ENCODE measurements at places on chromosomes 1 and 21.

GRCh38 chr1:232319072-232319471 lies 310.9 kb downstream of the SIPA1L2 start:
- no peak for DNase-seq

DNA sequence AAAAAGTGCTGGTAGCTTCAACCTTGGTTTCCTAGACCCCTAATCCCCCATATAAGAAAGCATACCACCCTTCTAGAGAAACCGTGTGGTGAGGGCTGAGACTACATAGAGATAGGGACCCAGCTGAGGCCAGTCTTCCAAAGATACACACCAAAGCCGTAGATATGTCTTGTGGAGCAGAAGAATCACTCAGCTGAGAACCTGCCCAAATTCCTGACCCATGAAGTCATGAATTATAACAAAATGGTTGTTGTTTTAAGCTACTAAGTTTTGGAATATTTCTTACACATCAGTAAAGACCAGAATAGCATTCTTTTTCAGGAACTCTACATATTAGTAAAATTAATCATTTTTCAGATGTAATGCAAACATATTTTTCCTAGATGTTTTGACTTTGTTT lies 3.3 kb upstream of the SNRPE start:
- DNase-seq = no peak

GRCh38 chr1:182556279-182556678 lies 32.8 kb downstream of the RNASEL start:
- no peak for DNase-seq

DNA sequence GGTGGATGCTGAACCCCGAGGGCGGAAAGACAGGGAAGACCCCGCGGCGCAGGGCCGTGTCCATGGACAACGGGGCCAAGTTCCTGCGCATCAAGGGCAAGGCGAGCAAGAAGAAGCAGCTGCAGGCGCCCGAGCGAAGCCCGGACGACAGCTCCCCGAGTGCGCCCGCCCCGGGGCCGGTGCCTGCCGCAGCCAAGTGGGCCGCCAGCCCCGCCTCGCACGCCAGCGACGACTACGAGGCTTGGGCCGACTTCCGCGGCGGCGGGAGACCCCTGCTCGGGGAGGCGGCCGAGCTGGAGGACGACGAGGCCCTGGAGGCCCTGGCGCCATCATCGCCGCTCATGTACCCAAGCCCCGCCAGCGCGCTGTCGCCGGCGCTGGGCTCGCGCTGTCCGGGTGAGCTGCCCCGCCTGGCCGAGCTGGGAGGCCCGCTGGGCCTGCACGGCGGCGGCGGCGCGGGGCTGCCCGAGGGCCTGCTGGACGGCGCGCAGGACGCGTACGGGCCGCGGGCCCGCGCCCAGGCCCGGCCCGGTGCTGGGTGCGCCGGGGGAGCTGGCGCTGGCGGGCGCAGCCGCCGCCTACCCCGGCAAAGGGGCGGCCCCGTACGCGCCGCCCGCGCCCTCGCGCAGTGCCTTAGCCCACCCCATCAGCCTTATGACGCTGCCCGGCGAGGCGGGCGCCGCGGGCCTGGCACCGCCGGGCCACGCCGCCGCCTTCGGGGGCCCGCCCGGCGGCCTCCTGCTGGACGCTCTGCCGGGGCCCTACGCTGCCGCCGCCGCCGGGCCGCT lies 20.7 kb downstream of the FOXO6 start:
- DNase-seq = peak; percentile 52

DNA sequence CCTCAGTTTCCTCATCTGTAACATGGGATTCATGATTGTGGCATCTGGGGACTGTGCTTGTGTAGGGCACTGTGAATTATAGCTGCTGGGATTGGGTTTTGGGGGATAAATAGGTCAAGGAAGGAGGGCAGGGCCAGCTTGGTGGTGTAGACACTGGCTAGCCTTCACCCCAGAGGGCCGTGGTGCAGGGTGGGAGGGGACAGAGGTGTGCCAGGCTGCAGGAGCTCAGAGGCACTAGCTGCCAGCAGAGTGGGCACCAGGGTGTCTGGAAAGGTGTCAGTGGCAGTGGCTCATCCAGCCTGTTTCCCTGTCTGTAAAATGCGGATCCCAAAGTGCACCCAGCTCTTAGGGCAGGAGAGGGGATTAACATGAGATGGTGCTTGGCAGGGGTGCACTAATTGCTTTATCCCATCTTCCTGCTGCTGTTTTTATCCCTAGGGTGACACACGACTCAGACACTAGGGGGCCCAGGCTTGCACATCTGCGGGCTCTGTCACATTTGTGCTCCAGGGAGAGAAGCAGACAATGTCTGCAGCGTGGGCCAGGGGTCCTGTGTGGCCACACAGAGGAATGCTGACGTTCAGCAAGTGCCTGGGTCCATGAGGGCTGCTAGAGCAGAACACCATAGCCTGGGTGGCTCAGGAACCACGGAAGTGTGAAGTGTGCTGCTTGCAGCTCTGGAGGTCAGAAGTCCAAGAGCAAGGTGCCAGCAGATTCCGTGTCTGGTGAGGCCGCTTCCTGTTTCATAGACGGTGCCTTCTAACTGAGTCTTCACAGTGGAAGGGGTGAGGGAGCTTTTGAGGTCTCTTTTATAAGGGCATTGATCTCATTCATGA lies 19.3 kb downstream of the OBSCN start:
- no peak for DNase-seq

- no peak for DNase-seq
Measured at GRCh38 chr1:174746024-174746808, 253.5 kb upstream of the CACYBP start.

- DNase-seq = no peak
Measured at GRCh38 chr1:22398656-22399420, 52.8 kb upstream of the ZBTB40 start.

DNA sequence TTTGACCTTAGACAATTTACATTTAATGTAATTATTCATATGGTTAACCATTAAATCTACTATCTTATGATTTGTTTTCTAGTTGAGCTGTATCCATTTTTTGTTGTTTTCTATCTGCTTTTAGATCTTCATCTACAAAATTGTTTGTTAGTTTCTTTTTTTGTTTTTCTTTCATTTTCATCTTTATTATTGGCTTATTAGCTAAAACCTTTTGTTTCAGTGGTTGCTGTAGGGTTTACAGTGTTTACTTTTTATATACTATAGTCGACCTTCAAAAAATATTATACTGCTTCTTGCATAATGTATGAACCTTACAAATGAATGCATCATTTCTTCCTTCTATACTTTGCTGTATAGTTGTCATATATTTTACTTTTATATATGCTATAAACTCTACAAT lies 651.6 kb upstream of the PLXNA2 start:
- no peak for DNase-seq

Data from GM12891 (cell line).